H1 (cell line): ENCODE measurements at places on chromosomes 12 and 14. TPM values are rescaled to one million over a fixed set of nuclear protein-coding genes. Genes with fewer than 3 reads are reported as not detected.

The KLHL33 gene
- 0.11 TPM in 1 of 2 replicates, not detected in the other for total RNA-seq

The AGAP2 gene
- 1.5 and 1.7 TPM in 2 replicates for total RNA-seq

The RPS6KA5 gene
- total RNA-seq, result 3.1 and 3.2 TPM in 2 replicates

The SERPINA10 gene
- total RNA-seq, result not detected in 2 replicates

The MAP3K9 gene
- total RNA-seq, result 23.7 and 24.7 TPM in 2 replicates

The RNASE12 gene
- not detected in 2 replicates for total RNA-seq

The NOS1 gene
- total RNA-seq, result 1.9 and 2.0 TPM in 2 replicates

The PRMT5 gene
- total RNA-seq, result 159 and 171 TPM in 2 replicates

The EEF1AKMT3 gene
- total RNA-seq, result 3.1 and 3.8 TPM in 2 replicates

The CACNA2D4 gene
- total RNA-seq, result 0.88 TPM in 1 of 2 replicates, not detected in the other

The CLEC1A gene
- not detected in 2 replicates for total RNA-seq

The ETV6 gene
- 23.9 and 24.6 TPM in 2 replicates for total RNA-seq

The AQP2 gene
- not detected in 2 replicates for total RNA-seq

The SIX6 gene
- not detected in 2 replicates for total RNA-seq

GRCh38 chr14:73472185-73473114 lies 14.1 kb upstream of the NUMB start:
- no peak for DNase-seq

DNA sequence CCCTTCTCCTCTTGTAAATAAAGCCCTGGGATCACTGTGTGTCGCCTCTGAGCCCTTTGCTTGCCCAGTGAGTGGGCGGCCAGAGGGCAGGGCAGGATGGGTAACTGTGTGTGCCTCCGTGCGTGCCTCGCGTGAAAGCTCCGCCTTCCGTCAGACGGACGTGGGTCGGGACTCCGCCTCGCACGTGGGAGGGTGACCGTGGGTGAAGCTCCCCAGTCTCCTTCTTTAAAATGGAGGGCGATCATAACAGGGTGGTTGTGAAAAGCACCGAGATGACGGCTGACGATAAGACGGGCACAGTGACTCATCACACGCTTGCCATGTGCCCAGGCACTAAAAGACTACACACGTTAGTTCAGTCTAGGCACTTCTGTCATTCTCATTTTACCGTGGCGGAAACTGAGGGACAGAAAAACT lies 9.2 kb downstream of the PHB2 start:
- no peak for DNase-seq

- no peak for DNase-seq
Observed at GRCh38 chr12:54053751-54054741, at the start of gene HOXC4. HOXC4 (plus strand) TSS chr12:54053835; CDS start chr12:54053923, 88 bp downstream.

GRCh38 chr12:34287986-34288962 lies 266.0 kb downstream of the ALG10 start:
- DNase-seq, result no peak

GRCh38 chr12:92505254-92506231 lies 197.2 kb upstream of the PLEKHG7 start:
- no peak for DNase-seq

GRCh38 chr12:123118497-123118896 lies 32.4 kb downstream of the PITPNM2 start:
- DNase-seq, result no peak

DNA sequence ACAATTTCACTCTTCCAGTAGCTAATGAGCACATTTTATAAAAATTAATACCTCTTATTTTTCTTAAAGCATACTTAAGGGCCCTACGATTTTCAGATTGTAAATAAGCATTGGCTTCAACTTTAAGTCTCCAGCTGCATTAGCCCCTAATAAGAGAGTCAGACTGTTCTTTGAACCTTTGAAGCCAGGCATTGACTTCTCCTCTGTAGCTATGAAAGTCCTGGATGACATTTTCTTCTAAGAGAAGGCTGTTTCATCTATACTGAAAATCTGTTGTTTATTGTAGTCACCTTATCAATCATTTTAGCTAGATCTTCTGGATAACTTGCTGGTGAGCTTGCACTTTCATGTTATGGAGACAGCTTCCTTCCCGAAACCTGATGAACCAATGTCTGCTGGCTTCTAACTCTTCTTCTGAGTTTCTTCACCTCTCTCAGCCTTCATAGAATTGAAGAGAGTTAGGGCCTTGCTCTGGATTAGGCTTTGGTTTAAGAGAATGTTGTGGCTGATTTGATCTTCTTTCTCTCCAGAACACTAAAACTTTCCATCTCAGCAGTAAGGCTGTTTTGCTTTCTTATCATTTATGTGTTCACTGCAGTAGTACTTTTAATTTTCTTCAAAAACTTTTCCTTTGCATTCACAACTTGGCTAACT lies 377.1 kb upstream of the RGS6 start:
- DNase-seq, result no peak

- peak; percentile 67 for DNase-seq
Observed at GRCh38 chr14:97458661-97459579, 661.7 kb downstream of the VRK1 start.

DNA sequence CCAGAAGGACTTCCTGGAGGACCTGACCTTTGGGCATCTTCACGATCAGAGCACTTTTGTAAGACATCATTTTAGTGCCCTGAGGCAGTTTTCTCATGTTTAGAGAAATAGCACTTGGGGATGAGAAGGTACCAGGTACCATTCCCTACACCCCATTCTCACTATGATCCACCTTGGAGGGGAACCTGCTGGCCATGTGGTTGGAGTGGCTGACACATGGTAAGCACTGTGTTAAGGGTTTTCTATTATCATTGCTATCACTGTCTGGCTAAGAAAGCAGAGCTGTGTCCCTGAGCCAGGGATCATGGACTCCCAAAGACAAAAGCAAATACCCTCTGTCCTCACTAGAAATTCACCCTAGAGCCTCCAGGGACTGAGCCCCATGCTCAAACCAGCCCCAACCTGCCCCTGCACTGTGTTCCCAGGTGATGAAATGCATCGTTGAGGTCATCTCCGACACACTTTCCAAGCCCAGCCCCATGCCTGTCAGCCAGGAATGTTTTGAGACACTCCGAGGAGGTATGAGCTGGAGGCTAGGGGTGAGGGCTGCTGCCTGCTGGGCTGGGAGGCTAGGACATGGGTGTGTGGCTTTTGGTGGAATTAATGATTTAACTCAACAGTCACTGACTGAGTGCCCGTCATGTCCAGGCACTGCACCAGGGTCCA lies 3.4 kb downstream of the CHGA start:
- no peak for DNase-seq

DNA sequence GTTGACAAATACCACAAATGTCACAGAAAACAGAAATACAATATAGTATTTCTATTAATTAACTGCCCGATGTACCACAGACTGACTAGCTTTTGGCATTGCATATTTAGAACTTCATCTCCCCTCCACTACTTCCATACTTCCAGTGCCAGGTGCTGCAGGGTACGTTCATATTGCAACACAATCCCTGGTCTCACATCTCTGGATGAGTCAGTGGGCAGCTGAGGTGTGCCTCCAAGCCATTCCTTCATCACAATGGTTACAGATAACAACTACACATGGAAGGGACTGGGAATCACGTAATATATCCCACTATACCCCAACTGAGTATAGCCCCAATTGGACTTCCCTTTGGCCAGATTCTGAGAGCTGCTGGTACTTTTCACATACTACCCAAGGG lies 31.1 kb downstream of the CCDC198 start:
- DNase-seq, result no peak

GRCh38 chr12:87439990-87440827 lies 589.0 kb downstream of the C12orf50 start:
- no peak for DNase-seq

DNA sequence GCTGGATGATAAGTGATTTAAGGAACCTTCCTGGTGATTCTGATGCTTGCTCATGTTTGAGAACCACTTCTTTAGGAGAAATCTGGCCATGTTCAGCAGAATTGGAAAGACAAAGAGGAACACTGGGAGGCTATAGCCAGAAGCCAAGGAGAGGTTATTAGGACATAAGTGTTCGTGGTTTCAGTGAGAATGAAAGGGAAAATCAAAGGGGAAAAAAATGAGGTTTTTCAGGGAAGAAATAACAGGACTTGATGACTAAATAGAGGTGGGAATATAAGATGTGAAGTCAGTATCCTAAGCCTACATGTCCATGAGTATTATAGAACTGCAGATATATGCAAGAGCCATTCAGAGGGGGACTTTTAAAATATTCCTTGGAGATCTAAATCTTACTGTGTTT lies 95.6 kb downstream of the DAAM1 start:
- no peak for DNase-seq

DNA sequence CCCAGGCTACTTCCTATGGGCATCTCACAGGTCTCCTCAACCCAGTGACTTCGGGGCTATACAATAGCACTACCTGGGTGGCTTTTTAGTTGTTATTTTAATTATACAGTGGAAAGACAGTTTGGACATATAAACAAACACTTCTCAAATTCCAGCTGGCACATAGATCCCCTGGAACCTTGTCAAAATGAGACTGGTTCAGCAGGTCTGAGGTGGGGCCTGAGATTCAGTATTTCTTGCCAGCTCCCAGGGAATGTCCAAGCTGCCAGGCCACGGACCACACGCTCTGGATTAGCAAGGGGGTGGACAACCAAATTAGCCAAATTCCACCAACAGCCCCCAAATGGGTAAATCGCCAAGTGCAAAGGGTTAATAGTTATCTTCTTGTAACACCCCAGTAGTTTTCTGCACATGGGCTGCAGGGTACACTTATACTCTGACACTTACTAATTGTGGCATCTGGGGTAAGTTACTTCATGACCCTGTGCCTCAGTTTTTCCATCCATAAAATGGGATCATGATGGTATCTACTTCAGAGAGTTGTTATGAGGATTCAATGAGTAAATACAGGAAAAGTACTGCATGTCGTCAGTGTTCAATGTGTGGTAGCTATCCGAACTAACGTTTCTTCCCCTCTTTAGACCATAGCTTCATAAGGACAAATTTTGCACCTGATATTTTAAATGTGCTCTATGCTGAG lies 789.4 kb upstream of the TBX3 start:
- DNase-seq, result no peak

DNA sequence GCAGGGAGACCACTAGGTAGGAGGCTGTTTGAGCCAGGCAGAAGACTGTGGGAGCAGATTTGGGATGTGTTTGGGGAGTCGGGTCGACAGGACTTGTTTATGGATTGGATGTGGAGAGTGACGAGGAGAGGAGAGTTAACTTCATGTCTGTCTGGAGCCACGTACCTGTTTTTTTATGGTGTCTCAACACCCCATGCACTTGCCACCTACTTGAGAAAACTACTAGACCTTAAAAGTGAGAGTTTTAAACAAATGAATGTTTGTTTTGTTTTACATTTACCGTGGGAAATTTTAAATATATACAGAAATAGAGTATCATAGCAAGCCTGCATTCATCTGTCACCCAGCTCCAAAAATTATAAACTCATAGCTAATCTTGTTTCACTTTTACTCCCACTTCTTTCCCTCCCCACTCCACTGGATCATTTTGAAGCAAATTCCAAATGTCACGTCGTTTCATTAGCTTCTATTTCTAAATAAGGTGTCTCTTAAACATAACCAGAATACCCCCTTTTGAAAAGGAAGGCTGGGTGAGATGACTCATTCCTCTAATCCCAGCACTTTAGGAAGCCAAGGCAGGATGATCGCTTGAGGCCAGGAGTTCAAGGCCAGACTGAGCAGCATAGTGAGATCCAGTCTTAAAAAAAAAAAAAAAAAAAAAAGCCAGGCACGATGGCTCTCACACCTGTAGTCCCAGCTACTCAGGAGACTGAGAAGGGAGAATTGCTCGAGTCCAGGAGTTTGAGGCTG lies 136.2 kb downstream of the ANO6 start:
- DNase-seq, result no peak

GRCh38 chr12:19848421-19848820 lies 409.1 kb downstream of the AEBP2 start:
- DNase-seq, result no peak

DNA sequence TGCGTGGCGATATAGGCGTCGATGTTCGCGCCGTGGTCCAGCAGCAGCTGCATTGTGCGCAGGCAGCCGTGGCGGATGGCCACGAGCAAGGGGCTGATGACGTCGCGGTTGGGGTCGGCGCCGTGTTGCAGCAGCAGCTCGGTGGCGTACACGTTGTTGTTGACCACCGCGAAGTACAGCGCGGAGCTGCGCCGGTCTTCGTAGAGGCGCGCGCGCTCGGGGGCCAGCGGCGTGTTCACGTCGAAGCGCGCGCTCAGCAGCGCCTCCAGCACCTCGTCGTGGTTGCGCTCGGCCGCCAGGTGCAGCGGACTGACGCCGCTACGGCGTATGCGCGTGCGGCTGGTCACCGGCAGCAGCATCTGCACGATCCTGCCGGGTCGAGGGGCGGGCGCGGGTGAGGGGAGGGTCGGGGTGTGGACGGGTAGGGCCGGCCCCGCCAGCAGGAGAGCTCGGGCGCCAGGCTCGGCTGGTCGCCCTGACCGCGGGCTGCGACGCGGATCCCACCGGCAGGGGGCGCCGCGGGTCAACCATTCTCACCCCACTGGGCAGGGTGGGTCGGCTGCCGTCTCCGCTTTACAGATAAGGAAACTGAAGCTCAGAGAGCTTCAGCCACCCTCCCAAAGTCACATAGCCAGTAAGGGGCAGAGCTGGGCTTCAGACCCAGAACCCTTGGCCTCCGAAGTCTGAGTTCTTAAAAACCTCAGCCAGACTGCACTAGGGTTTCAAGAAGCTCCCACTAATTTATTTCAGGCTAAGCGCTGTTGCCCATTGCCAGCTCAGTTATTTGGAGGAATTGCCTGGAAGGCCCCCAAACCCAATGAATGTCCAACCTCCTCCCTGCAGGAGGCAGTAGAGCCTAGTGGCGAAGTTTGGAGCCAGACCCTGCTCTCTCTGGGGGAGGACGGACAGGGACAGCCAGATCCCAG lies 12.4 kb downstream of the FAM181A start:
- DNase-seq, result peak; percentile 78

GRCh38 chr14:24734917-24735500 lies 101.0 kb upstream of the GZMB start:
- DNase-seq, result no peak

DNA sequence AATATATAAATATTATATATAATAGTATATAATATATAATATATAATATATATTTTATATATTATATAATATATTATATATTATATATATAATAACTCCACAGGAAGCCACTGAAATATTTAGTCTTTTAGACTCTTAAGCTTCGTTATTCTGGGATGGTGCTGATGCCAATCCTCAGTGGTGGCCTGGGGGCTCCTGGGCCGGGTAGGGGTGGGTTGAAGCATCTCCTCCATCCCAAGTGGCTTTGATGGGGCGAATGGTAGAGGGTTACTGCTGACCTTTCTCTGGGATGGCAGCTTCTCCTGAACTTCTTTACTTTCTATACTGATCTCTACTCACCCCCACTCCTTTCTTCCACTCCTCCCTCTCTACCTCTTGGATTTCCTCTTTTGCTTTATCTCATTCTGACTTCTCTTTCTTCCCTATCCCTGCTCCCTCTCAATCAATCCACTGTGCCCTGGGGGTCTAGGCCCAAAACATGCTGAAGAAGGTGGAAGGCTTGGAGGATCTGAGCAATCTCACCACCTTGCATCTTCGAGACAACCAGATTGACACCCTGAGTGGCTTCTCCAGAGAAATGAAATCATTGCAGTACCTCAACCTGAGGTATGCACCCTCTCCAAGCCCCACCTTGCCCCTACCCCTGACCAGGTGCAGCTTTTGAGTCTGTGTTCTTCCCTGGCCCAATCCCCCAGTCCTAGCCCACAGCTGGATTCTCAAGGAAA lies 4.8 kb upstream of the ENO2 start:
- no peak for DNase-seq
